Putamen (tissue), 1 donor: ENCODE measurements at places on chromosomes 7 and 10.

DNA sequence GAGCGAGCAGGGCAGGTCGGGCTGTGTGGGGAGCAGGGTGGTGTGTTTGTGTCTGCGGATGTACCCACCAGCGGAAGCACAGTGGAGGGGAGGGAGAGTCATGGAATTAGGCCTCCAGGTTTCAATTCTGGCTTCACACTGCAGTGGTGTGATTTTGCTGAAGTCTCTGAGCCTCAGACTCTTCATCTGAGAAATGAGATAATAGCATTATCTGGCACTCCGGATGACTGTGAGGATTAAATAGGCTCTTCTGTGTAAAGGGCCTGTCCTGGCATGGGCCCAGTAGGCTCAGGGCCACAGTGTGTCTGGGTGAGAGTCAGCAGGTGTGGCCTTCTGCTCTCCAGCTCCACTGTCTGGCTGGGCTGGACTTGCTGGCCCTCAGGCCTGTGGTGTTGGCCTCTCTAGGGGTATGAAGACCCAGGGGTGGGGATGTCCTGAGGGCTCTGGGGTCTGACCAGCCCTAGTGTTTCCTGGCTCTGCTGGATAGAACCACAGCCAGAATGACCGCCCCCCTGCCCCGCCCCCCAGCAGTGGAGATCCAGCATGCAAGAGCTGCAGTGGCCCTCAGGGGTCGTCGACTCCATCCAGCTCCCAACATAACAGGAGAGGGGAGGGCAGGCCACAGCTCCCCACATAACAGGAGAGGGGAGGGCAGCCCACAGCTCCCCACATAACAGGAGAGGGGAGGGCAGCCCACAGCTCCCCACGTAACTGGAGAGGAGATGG is 178.6 kb downstream of the RPS24 start:
- no peak for DNase-seq

GRCh38 chr7:54543051-54543488 is 895 bp downstream of the VSTM2A start:
- DNase-seq: no peak

DNA sequence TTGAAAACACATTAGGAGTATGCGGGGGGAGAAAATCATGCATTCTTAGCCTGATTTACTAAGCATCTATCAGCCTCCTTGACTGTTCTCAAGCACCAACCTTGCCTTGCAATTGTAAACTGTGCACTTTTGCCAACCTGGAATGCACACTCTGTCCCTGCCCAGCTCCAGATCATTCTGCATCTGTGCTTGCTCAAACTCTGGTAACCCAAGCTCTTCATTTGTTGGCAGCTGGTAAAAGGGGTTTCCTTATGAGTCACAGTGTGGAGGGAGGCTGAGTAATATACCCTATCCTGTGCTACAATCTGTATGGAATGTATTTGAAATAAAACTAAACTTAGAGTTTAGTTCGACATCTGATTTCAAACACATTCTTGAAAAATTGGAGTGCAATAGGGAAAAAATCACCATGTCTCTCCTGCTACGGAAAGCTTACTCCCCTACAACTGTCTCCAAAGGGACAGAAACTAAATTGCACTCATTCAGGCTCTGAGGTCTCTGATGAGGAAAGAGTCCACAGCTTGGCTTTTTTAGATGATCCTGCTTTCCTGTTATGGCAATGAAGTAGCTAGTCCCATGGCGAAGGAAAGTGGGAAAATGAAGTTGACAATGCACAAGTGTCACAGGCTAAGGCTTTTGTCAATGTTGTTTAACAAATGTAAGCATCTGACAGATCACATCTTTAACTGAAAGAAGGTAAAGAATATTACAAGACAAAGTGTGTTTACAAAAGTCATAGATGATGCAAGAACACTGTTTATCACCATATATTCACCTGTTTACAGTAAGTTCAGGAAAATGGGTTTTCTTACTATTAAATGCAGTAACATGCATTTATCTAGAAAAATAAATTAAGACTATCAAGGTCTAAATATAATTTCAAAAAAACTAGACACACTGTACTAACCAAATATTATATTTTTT is 61.9 kb downstream of the TES start:
- DNase-seq: no peak

DNA sequence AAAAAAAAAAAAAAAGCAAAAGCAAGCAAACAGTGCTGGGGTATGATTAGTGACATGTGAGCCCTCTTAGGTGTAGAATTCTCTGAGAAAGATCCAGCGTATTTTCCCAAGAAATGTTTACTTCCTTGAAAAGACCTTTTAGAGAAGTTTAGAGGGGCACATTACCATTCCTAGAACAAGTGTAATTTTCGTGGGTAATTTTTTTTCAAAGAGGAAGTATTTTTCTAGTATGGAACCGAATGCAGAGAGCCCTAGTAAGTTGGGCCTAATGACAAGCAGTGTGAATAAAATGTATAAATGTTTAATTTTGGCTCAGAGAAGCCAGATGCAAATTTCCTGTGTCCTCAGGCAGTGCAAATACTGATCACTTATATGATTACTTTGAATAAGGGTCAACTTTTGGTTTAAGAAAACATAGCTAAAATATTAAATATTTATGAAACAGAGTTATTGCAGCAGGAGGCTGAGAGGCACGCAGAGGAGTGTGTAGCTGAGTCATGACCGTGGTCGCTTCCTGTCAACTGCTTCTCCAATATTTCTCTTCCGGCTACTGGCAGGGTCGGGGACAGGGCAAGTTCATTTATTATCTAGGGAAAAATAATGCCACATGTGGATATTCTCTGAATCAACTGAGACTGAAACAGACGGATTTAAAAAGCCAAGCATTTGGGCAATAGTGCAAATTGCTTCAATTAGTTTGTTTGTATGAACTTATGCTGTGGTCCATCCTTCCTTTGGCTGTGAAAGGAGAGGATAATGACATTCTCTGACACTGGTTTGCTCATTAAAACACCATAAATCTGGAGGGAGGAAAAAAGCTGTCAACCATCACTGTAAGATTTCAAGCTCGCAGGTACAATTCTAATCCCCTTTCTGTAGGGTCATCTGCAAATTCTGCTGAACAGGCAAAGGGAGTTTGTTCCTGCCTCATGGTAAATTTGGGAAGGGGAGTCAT is 495.2 kb downstream of the GLRX3 start:
- no peak for DNase-seq

DNA sequence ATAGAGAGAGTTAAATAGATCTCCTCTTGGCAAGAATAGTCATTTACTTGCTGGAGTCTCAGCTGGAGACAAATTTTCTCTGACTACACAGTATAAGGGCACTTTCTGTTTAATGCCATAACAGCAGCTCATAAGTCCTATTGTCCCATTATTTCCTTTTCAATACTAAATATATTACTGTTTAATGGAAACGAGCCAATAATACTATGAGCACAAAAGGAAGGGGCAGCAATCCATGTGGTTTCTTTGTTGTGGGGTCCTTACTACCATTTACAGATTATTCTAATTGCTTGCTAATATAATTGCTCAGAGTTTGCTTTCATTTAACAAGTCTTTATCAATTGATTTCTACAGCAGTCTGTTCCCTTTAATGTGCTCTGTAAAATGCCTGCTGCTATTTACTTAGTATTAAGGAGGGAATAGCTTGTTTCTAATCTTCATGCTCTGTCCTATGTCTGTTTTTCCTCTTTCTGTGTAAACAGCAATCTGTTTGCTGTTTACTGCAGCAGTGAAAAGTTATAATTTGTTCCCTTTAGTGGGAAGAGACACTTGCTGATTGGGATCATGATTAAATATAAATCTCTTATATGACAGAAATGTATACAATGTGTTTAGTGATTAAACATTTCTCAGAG is 296.2 kb upstream of the SMIM30 start:
- no peak for DNase-seq

- DNase-seq: no peak
Observed at GRCh38 chr7:118152149-118152548, 31.8 kb upstream of the LSM8 start.

GRCh38 chr10:118339111-118339510 is 3.0 kb downstream of the FAM204A start:
- DNase-seq: no peak

GRCh38 chr10:71083716-71083975 is 128.7 kb upstream of the UNC5B start:
- no peak for DNase-seq

- DNase-seq: no peak
Observed at GRCh38 chr7:127586346-127586745, 950 bp upstream of the GCC1 start.

DNA sequence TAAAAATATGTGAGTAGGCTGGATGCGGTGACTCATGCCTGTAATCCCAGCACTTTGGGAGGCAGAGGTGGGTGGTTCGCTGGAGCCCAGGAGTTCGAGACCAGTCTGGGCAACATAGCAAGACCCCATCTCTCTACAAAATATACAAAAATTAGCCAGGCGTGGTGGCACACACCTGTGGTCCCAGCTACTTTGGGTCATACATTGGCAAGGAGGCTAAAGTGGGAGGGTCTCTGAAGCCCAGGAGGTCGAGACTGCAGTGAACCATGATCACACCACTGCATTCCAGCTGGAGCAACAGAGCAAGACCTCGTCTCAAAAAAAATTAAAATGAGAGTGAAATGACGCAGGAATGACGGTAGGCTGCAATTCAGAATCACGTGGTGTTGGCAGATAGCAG is 64.7 kb upstream of the SH2B2 start:
- DNase-seq: no peak

- DNase-seq: no peak
Observed at GRCh38 chr7:17038160-17038782, 156.5 kb upstream of the AGR3 start.

GRCh38 chr10:35172574-35172973 is 45.9 kb downstream of the CREM start:
- no peak for DNase-seq

- DNase-seq: peak; percentile 83
Observed at GRCh38 chr10:59362144-59362958, at the start of gene FAM13C. Gene FAM13C (minus strand): TSS chr10:59362549. CDS start chr10:59362460, 89 bp downstream.

DNA sequence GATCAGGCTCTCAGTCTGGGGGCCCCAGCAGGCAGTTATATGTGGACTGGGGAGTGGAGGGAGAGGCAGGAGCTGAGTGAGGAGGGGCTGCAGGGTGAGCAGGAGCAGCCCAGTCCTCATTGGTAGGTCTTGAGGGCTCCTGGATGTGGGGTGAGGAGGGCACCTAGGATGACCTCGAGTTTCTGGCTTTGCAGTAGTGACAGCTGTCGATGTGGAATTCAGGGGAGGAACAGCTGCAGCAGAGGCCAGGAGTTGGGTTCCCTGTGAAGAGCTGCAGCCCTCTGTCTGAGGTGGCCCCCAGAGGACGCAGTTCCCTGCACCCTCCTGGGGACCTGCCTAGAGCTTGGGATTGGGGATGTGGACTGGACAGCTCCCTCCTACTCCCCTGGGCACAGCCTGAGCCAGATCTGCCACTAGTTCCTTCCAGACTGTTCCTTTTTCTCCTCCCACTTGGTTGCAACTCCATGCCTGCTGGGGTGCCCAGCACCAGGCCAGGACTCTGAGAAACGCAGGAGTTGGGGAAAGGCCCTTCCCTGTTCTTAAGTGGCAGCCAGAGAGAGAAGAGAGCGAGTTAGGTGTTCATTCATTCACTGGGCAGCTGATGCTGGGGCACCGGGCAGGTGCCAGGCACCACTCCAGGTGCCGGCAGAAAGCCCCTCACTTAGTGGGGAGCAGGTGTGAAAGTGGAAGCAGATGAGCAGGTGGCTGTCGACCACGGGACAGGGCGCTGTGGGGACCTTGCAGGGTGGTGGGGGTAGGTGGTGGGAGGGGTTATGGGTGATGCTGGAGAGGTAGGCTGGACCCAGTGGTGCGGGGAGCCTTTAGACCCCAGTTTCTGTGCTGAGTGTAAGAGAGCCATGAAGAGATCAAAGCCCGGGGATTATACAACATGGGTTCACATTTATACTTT is 57.9 kb downstream of the PRF1 start:
- no peak for DNase-seq

DNA sequence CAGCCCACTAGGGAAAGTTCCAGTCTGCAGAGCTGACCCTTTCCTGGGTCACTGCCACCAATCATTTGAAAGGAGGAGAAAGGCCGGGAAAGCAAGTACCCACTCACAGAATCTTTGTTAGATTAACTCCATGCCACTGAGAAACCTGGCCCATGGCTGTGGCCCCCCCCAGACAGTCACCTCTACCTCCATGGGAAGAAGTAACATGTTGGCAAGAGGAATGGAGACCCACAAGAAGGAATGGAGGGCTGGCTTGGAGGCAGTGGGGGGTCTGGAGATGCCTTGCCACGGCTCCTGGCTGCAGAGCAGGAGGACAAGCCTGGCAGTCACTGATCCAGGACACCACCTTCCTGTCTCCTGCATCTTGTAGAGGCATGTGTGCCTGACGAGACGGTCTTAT is 32.9 kb downstream of the CUZD1 start:
- DNase-seq: no peak

GRCh38 chr10:114933588-114933987 is 4.4 kb upstream of the TRUB1 start:
- DNase-seq: peak; percentile 7

- no peak for DNase-seq
Observed at GRCh38 chr7:76091506-76091905, 43.6 kb downstream of the MDH2 start.

DNA sequence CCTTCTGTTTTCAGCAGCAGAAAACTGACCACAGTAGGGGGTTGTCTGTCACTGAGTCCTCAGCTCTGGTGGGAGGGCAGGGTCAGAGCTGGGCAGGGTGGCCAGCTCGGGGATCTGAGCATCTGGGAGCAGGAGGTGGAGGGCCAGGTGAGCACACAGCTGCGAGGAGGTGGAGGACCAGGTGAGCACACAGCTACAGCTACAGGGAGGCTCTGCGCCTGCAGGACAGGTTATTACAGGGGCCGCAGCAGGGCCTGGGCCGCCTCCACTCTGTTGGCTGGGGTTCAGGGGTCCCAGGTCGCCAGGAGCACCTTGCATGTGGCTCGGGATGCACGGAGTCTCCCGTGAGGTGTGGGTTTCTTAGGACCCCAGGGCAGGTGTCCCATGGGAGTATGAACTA is 52.4 kb upstream of the PRKAR1B start:
- DNase-seq: no peak

DNA sequence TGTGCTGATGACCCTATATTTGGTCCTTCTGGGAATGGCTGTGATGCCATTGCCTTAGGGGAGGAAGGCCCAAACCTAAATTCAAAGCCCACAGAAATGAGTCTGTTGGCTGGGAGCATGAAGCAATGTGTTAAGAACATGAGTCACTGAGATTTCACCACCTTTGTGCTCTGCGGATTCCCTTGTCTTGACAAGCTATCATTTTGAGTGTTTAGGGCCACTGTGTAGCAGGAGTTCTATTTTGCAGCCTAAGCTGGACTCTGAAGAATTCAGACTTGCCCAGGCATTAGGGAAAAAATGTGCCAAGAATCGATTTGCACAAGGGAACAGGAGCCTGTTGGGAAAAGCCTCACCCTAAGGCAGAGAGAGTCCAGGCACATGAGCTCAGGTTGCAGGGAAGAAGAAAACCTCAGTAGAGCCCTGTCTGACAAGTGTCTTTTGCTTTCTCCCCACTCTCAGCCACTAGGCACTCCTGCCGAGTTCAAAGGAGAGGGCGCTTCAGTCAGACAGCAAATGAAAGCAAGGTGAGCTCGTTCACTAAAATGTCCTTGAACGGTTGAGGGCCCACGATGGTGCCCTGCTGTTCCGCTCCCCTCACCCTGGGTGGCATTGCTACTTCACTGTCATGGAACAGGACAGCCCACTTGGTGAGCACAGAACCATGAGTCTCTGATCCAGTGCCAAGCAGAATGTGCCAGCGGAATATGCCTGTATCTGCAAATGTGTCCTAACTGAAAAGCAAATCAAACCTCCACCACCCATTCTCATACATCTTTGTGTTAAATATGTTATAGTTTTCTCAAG is 93.6 kb downstream of the PRLHR start:
- DNase-seq: no peak

- no peak for DNase-seq
Observed at GRCh38 chr10:62527019-62527827, 153.1 kb downstream of the ZNF365 start.

GRCh38 chr7:47748041-47748440 is 166.1 kb upstream of the TNS3 start:
- no peak for DNase-seq

- no peak for DNase-seq
Observed at GRCh38 chr7:46414946-46415345, 493.9 kb upstream of the IGFBP3 start.
